Breast epithelium (tissue), 4 donors: ENCODE measurements at places on chromosomes 11 and 22. TPM values are rescaled to one million over a fixed set of nuclear protein-coding genes. Genes with fewer than 3 reads are reported as not detected.

GRCh38 chr22:36383110-36383581, 4.6 kb downstream of the MYH9 start:
- DNase-seq: peak; percentile 68

DNA sequence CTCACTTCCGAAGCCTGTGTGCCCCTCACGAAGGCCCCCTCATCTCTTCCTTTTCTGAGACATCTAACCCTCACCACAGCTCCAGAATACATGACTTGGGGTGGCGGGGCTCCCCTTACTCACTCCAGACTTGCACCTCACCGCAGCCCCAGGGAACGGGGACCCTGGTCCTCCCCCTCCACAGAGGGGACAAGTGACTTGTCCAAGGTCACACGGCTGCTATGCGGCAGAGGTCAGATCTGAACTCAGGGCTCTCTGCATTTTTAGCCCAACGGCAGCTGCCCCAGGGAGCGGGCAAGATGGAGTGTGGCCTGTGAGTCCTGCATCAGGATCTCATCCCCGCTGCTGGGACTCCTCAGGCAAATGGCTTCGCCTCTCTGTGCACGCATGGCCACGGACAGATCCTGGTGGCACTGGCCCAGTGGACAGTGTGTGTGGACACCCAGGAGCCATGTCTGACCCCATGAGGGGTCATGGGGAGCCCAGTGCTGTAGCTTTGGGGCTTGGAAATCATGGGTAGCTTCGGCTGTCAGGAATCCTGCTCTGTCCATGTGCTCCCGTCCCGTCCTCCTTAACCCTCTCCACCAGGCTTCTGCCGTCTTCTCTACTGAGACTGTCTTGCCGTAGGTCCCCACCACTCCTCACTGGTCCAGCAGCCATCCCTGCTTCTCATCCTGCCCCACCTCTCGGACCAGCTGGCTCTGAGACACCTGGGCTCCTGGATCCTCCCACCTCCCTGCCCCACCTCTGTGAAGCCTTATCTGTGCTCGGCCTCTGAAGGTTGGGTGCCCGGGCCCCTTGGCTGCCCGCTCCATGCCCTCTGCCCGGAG, 48.0 kb upstream of the CARS1 start:
- DNase-seq: no peak

DNA sequence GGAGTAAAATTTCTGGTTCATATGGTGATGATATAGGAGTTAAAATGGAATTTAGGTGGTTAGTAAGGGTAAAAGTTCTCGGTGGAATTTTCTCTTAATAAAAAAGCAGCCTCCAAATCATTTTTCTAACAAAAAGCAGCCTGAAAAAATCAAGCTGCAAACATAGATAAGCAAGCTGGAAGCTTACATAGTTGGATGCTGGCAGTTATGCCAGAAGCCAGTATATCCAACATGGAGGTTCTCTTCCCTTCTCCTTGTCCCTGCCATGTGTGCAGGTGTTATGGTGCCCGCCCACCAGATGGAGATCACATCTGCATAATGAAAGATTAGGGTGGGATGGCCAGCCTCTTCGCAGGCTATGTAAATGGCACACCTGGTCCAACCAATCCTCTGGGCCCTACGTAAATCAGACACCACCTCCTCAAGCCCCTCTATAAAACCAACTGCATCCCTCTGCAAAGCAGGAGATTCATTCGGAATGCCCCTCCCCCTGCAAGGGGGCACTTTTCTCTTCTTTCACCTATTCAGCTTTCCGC, 22.4 kb downstream of the PIWIL3 start:
- no peak for DNase-seq

DNA sequence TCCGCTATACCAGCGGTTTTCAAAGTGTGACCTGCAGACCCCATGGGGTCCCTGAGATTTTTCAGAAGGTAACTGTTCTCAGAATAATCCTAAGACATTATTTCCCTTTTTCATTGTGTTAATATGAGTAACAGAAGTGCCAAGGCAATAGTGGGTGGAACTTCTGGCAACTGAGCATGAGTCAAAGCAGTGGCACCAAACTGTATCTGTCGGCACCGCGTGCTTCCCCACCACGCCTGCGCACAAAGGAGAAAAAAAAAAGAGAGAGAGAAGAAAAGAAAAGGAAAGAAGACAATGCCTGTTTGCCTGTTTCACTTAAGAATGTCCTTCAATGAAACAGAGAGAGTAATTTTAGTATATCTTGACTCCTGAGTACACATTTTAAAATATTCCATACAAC, 679.9 kb downstream of the OPCML start:
- DNase-seq: no peak

- DNase-seq: no peak
Observed at GRCh38 chr22:46256358-46256958, 6.4 kb upstream of the CDPF1 start.

- DNase-seq: no peak
Observed at GRCh38 chr11:14093065-14093464, 130.5 kb downstream of the SPON1 start.

DNA sequence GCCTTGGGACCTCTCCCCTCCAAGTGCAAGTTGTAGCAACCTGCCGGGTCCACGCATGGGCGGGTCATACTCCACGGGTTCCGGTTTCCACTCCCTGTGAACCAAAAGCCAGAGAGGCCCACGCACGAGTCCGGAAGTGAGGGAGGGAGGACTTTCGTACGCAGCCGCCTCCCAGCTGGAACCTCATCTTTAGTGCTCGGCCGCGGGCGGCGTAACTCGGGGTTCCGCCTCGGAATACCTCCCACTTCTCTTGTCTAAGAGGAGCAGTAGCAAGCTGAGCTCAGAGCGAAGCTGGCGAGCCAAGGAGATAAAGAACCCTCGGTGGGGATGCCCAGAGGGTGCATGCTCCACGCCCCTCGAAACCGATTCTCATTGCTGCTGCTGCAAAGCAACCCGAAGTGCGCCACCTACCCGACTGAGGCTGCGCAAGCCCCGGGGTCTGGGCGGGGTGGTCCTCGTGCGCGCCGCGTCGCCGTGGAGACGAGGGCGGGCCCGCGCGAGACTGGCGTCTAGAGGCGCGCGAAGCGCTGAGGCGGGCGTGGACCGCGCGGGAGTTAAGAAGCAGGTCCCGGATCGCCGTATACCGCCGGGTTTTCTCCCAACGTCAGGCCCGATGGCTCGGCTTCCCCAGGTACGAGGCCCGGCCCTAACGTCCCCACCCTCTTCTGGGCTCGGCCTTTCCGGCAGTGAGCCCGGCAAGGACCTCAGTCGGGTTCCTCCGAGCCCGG, at the start of gene SFI1:
TSS of gene SFI1 (plus strand) at position 530 of the 728 bp plus-strand sequence. CDS start 11,749 bp downstream, outside the sequence.
- peak; percentile 90 for DNase-seq

DNA sequence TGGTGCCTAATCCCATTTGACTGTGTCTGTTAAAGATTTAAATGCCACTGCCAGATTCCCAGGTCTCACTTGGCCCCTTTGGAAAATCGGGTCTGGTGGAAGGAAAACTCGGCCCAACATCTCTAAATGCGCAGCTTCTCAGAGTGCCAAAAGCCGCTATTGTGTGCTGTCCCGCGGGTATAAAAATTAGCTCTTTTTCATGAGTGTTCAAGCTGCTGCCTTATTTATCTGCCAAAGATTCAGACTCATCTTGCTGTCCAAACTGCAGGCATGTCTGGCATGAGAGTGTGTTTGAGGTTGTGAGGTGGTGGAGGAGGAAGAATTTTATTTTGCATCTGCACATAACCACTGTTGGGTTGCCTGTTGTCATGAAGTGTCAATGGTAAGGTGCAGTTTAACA, 91.4 kb downstream of the NELL1 start:
- DNase-seq: no peak

DNA sequence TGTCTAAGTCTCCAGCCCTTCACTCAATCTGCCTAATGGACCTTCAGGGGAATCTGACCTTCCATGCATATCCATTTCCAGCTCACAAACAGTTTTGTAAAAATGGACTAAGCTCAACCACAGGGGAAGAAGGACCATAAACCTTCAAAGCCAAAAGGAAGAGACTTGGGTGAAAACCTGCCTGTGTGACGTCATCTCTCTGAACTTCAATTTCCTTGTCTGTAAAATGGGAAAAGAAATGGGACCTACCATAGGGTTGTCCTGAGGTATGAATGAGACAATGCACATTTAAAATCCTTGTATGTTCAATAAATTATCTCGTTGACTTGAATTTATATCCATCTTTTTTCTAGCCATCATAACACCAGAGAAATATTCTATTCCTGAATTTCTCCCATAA, 370.7 kb downstream of the INSC start:
- no peak for DNase-seq

- DNase-seq: no peak
Observed at GRCh38 chr11:94671553-94672366, 96.4 kb upstream of the AMOTL1 start.

Gene MYOD1
- not detected for total RNA-seq

Gene ZNF280A
- not detected for total RNA-seq

Gene TP53AIP1
- total RNA-seq: 0.59 TPM

Gene NAA40
- total RNA-seq: 5.9 TPM

Gene UPK3A
- not detected for total RNA-seq

Gene KRTAP5-2
- not detected for total RNA-seq
